ENCODE measurements at places on chromosomes 2 and 18.
A peak's percentile ranks its signal among the peaks of the same experiment; 100 is the strongest.

GRCh38 chr2:120204022-120204405 is 19.2 kb downstream of the TMEM185B start:
- DNase-seq: no peak

DNA sequence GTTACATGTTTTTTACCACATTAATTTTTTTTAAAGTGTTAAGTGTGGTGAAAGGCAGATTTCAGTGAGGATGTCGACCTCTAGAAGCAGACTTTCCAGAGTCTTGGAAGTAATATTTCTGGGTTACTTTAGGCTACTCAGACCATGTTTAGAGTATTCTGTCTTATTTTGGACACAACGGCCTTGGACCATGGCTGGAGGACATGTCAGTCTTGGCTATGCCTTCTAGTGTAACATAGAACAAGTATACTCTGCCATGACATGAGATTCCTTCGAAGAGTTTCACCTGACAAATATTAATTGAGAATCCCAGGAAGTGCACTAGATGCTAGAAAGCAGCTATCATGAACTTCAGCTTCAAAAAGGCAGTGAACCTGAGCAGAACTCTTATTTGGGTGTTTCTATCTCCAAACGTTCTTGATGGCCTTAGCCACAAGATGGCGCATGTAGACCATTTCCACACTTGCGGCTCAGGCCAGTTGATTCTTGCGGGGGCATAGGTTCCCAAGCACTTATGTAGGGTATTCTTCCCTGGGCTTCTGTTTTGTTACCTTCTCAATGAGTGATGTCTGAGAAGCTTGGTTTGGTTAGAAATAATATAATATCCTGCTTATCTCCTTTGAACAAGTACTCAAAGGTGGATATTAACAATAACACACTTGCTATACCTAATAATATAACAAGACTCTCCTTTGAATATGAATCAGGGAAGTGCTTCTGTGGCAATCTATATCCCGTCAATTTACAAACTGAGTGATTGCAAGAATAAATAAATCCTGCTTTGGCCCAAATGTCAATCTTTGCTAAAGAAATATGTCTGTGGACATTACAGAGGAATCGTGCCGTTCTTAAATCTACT is 62.0 kb downstream of the CACNB4 start:
- no peak for DNase-seq

GRCh38 chr18:53649621-53650020 is 574.8 kb downstream of the MBD2 start:
- no peak for DNase-seq

- DNase-seq: no peak
Measured at GRCh38 chr2:162574615-162575452, 230.9 kb downstream of the GCA start.

DNA sequence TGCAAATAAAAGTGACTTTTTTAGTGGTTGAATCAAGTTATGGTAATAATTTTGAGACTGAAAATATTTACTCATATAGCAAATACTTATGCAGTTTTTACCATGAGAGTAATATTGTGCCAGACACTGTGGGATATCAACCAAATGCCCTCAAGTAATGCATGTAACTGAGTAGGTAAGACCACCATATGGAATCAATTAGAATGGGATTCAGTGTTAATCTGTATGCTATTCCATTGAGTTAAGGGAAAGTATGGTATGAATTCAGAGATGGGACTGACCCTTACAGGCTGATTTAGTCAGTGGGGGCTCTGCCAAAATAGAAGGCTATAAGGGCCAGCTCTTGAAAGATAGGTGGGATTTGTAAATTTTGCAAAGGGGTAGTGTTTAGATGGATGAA is 131.6 kb downstream of the CCDC85A start:
- no peak for DNase-seq

DNA sequence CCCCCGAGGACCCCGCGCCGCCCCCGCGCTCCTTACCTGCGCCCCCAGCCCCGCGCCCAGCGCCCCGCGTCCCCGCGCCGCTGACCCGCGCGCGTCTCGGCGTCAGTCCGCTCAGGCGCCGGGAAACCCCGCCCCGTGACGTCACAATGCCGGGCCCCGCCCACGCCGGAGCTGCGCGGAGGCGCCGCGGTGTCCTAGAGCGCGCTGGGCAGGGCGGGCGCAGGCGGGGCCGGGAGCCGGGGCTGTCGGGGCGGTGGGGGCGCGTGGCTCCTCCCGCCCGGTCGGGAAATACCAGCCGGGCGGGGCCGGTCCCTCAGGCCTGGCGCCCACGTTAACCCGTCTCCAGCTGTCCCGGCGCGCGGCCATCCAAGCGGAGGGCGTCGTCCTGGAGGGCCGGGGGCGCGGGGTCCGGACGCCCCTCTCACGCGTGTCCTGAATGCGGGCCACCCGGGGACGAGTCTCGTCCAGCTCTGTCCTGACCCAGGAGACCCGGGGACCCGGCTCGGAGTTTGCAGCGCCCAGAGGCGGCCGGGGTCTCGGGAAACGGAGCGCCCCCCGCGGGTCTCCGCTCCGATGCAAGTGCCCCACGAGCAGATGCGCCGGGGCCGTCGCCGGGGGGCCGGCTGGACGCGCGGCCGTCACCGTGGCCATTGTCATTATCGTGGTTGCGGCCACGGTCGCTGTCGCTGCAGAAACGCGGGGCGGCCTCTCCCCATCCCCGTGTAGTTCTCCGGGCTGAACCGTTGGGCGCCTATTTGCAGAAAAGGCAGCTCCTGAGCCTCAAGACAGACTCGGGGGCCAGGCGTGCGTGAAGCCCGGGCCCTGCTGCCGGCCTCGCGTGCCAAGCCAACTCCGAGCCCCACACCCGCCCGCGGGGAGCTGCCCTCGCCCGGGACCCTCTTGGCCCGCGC is at the start of gene SLC66A2:
TSS of gene SLC66A2 (minus strand) at position 109 of the 911 bp plus-strand sequence. CDS start 727 bp downstream, outside the sequence.
- DNase-seq: peak; percentile 80

DNA sequence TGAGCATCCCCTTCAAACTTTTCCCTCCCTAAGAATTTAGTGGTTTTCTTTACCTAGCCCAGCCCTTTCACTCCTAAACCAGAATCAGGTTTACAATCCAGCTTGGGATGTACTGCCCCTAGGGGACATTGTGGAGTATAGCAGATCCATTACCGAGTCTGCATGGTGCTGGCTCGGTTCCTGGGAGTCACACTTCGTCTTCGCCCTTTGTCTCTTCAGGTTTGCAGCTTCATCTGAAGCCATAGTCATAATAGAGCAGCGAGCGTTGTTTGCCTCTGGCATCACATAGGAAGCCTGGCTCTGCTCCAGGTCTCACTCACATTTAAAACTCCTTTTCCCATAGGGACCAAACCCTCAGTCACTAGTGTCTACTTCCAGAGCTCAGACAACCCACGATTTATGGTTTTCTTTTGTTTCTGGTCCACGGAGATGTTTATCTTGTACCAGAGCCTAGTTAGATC is 16.8 kb upstream of the LYPD6 start:
- DNase-seq: no peak

GRCh38 chr2:28707592-28707991 is 44.0 kb upstream of the PPP1CB start:
- no peak for DNase-seq

DNA sequence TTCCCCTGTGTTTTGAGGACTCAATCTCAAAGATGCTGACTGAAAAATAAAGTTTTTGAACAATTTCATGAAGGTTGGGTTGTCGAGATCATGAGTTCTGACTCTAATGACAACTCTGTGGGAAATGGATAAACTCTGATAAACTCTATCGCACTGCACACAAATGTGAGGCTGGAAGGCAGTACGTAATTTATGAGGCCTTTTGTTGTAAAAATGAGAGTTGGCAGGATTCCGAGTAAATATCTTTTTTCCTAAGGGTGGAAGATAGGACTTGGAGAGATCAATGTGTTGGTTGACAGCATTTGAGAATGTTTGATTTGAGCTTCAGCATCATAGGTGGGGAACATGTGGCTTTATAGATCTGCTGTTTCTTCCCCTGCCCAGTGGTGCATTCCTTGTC is 90.4 kb downstream of the SPTBN1 start:
- no peak for DNase-seq

GRCh38 chr2:220509966-220510365 is 882.5 kb downstream of the SLC4A3 start:
- DNase-seq: no peak

DNA sequence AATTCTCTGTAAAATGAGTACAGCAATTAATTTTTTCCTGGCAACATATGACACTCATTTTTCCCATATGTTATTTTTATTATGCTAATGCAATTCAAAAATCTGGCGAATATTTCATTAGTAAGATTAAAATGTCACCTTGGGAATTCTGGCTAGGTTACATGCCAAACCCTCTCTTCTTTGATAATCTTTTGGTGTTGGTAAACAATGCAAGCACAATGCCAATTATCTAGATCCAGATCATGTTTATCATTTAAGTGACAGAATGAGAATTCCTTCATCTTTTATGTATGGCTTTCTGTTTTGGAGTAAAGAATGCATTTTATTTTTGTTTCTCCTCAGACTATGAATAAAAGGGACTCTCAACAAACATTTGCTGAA is 33.7 kb downstream of the GPR75 start:
- DNase-seq: no peak

DNA sequence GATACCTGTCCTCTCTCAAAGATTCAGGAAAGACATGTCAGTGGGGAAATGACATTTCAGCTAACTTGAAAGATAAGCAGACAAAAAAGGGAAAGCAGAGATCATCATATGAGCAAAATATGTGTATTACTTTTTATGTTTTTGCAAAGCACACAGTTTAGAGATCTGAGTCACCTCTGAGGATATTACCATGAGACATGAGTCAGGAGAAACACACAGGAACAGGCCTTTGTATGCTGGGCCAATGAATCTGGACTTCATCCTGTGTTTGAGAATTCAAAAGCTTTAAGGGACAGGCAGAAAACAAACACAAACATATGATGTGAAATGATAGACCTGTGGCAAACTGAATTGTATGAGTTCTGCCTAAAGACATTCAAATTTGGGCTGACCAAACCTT is 306.0 kb upstream of the EPC2 start:
- DNase-seq: no peak

- no peak for DNase-seq
Measured at GRCh38 chr18:73739098-73739497, 408.5 kb downstream of the FBXO15 start.

DNA sequence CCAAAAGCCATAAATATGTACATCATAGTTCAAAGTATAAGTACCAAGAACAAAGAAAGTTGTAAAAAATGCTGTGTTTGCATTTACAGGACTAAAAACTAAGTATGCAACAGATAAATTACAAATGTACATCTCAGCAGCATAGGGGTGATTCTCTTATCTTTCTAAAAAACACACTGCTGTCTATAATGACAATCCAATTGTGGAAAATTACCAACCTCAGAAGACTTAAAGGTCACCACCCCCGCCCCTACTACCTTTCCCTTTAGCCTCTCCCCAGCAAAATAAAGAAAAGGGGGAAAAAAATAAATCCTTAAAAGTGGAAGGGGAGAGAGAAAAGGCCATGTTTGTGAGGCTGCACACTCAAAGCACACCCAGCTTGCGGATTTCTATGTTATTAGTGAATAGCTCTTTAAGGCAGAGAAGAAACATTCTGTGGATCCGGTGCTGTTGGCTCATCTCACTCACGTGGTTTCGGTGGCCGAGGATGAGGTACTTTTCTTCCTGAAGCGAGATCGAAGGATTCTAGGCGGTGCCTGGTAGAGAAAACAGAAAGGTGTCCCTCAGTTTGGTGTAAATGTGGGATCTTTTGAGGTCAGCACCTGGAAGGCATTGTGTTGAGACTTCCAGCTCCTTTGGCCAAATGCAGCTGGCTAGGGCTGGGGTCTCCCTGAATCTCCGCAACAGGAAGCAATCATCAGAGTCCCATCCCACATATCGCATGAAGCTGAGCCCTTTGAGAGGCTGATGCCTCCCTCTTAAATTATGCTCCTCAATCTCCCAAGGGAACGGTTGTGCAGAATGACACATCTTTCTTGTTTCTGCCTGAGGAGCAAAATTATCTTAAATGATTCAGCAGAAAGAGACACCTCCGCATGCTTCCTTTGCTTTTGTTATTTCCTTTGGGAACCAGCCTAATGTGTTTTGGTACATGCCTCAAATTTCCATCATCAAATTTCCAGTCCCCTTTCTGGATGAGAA is 17.6 kb downstream of the MRPL35 start:
- no peak for DNase-seq

GRCh38 chr2:236636714-236637470 is 67.3 kb downstream of the ACKR3 start:
- DNase-seq: no peak

DNA sequence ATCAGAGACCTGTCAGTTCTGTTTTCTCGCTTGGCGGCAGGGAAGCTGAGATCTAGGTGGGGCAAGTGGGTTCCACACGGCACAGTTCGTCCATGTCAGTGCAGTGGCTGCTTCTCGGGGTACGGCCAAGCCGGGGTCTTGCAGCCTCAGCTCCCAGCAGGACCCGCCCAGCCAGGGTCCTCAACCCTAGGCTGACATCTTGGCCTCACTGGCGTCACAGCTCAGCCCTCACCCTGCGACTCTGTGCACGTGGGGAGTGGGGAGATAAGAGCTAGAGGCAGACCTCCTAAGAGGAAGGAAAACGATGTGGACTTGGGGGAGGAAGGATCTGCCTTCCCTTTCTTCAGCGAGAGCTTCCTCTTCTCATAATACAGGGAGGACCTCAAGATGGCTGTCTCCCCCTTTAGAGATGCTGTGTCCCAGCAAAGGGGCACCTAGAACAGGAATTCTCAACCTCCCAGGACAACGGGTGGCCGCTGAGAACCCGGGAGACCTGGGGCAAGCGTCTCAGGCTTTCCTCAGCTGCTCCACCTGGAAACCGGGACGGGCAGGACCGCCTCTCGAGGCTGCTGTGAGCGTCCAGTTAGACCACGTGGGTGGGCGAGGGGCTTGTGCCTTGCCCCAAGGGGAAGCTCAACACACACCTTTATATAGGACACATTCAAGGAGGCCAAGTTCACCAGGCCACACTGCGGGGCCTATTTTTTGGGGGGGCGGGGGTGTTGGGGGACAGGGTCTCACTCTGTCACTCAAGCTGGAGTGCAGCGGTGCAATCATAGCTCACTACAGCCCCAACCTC is 23.5 kb upstream of the KLF11 start:
- DNase-seq: no peak

GRCh38 chr18:26225022-26225693 is 1.1 kb upstream of the TAF4B start:
- DNase-seq: no peak

DNA sequence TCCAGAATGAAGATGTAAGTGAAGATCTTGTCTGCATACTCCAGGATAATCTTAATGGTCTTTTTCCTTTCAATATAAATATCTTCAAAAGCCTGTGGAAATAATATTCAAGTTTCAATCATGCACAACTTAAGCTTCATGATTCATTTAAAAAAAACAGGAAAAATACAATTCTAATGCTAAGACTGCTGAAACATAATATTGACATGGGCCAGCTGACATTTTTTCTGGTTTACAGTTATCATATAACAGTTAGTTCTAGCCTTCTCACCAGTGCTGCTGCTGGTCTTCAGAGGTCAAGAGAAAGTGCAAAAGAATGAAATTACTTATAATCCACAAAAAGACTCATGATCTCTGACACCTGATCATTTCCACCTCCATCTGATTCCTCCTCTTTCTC is 110.4 kb upstream of the SCN1A start:
- DNase-seq: no peak

- no peak for DNase-seq
Measured at GRCh38 chr2:3633089-3633981, 24.7 kb upstream of the ALLC start.
